Activated T-helper 1 cell treated with Interleukin-2 at 50 U/mL for 16 hours (primary cell): ENCODE measurements at places on chromosomes 4 and X.

DNA sequence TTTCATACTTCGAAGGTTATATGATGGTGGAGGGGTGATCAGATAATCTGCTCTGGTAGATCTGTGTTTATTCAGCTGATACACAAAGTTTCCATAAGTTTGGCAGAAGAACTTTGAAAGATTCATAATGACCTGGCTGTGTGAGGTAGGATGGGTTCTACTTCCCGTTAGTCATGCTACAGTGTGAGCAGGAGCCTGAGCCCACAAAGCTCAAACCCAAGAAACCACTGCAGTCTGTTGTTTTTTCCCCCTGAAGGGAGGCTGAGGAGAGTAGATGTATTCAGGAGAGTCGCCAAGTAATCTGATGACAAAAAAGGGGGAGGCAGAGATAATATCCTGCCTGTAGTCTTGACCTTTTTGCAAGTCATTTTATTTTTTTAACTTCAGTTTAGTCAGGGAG lies 52.8 kb upstream of the PPP3CA start:
- no peak for DNase-seq

GRCh38 chrX:68697465-68698125 lies 50.1 kb downstream of the STARD8 start:
- no peak for DNase-seq

DNA sequence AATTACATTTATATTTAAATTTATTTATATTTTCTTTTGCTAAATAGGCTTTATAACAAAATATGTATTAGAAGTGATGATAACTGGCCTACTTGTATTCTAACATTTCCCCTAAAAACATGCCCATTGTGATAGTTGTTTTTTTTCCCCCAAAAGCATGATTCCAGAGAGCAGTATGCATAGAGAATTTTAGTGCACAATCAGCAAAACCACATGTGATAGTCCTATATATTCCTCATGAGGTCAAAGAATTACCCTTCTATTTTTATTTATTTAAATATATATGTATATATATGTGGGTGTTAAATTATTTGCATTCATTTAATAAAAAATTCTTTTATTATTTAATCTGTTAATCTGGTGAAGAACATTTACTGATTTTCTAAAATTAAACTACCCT lies 78.2 kb upstream of the TLL1 start:
- no peak for DNase-seq

GRCh38 chr4:85720735-85721134 lies 245.8 kb downstream of the ARHGAP24 start:
- DNase-seq: no peak

DNA sequence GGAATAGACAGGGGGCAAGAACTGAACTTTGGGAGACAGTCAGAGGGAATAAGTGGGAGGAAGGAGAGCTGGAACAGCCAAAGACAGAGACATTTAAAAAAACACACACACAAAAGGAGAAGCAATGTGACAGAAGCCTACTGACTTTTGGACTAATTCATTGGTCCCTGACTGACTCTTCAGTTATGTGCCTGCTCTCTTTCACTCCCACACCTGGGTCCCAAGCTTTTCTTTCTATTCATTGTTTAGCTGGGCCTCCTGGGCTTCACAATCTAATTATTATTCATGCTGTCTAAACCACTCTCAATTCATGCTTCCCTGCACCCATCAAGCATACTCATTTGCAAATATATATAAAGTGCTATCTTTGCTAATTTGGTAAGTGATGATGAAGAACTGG lies 139.2 kb upstream of the IRS4 start:
- no peak for DNase-seq

- DNase-seq: no peak
Measured at GRCh38 chrX:152817078-152817764, 13.3 kb downstream of the CETN2 start.

DNA sequence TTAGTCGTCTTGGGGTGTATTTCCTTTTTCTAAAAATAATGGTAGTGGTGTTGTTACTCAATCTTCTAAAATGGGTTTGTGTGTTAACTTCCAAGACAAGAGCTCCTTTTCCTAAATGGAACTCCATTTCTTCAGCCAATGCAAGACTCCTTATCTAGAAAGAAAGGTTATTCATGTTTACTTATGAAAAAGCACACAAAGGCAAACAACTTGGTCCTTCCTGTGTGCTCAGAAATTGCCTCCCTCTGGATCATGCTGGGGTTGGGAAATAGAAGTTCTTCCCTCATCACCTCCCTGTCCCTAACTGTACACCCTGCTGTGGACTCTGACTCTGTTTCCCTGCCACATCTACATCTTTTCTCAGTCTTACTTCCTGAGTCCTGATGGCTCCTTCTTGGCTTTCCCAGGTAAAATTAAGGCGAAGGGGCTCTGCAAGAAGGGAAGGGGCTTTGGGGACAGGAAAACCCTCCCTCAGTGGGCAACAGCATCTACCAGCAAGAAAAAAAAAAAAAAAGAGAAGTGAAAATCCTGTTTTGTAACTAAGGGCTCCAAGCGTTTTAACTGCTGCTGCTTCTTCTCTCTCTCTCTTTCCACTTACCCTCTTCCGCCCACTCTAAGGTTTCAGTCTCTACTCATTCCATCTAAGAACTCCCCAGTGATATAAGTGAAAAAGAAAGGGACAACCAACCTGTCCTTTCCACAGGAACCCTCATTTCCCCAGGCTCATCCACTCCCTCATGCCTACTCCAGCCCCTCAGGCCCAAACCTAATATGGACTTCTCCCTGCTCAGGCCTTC lies 19.8 kb upstream of the TASL start:
- no peak for DNase-seq

DNA sequence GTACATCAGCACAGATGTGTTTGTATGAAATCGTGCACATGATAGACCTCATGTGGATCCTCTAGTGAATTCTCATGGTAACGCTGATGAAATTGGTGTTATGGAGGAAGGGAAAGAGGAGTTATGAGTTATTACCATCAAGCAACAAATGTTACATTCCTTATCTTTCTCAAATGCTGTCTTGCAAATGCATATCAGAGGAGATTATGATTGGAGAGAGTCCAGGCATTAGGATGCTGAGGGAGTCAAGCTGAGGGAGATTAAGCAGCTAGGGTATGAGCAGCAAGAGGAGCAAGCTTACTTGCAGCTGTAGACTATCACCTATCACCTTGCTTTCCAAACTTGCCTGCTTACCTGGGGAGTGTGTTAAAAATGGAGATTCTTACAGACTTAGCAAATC lies 36.8 kb upstream of the SFRP2 start:
- no peak for DNase-seq

- DNase-seq: no peak
Measured at GRCh38 chrX:55787063-55787462, 69.5 kb downstream of the RRAGB start.

DNA sequence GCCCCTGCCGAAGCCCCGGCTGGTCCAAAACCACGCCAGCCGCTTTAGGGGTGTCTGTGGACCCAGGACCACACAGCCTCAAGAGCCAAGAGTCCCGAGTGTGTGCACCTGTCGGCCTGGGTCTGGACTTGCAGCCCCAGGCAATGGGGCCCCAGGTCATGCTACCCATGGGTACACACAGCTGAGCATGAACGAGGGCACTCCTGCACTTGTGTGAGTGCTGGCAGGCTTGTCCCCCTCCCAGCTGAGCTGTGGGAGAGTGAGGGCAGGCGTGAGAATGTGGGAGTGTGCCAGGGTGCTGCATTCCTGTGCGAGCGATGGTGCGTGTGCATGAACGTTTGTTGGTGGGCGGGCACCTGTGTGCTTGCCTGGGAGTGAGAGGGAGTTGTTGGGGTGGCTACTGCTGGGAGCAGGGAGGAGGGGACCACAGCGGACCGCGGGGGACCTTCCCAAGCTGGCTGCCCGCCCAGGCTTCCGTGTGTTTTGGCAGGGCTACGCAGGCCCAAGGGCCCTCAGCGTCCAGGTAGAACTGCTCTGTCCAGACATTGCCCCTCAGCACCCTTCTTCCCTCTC lies 30.8 kb downstream of the BLOC1S4 start:
- DNase-seq: no peak

DNA sequence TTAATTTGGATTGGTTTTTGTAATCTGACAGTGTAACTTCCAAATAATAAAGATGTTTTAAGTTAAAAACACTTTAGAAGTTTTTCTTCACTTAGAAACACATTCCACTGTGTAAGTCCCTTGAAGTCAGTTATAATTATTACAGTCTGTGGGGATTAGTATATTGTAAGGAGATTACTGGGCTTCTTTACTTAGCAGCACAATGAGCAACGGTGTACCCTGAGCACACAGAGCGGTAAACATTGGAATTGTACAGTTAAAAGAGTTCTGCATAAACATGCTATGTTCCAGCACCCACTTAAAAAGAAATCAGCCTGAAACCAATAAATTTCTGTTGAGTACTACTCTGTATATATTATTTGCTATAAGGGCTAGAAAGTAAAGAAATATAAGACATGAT lies 44.3 kb downstream of the CCSER1 start:
- no peak for DNase-seq

GRCh38 chrX:39935411-39936064 lies 162.2 kb downstream of the BCOR start:
- no peak for DNase-seq

- DNase-seq: no peak
Measured at GRCh38 chrX:28576117-28576516, 11.1 kb upstream of the IL1RAPL1 start.

DNA sequence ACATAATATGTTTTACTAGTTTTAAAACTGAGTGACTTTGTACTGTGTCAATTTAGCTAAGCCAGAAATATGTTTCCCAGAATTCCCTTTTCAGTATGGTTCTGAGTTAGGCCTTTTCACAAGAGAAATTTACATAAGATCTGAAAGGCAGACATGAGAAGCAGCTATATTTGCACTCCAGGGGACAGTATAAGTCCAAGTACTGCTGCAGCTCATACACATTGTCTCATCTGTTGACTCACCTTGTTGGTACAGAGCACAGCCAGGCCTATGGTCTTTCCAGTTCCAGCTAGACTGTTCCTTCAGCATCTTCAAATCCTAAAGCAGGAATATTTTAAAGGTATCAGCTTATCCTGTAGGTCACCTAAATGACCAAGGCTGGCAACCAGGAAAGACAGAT lies 53.5 kb downstream of the BMP3 start:
- no peak for DNase-seq

- no peak for DNase-seq
Measured at GRCh38 chr4:179584101-179584500, 2141.9 kb upstream of the AGA start.

GRCh38 chr4:152344001-152344400 lies 191.9 kb downstream of the FBXW7 start:
- DNase-seq: no peak

- no peak for DNase-seq
Measured at GRCh38 chrX:10538831-10539230, 81.6 kb downstream of the MID1 start.

DNA sequence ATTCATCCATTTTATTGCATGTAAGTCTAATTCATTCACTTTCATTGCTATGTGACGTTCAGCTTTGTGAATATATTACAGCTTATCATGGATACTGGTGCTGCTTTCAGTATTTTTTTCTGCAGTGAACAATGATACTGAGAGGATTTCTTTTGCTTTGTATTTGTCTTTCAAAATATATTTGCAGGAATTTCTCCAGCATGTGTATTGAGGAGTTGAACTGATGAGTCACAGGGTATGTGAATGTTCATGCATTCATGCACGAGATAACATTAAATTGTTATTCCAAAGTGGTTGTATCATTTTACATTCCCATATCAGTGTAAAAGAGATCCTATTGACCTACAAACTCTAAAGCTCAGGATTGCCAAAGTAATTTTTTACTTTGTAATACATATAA lies 283.8 kb upstream of the ARSJ start:
- DNase-seq: no peak

DNA sequence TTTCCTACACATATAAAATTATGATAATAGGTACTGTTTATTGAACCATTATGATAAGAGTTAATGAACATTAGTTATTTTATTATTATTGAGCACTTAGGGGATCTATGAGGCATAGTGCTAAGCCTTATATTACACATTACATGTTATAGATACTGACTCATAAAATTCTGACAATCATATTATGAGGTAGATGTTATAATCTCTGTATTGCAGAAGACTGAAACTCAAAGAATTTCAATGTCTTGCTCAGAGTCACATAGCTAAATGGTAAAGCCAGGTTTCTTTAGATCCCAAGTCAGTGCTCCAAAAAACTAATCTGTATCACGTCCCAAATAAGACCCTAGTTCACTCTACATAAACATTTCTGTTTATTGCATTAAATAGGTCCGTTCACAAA lies 207.2 kb upstream of the CNKSR2 start:
- DNase-seq: no peak

DNA sequence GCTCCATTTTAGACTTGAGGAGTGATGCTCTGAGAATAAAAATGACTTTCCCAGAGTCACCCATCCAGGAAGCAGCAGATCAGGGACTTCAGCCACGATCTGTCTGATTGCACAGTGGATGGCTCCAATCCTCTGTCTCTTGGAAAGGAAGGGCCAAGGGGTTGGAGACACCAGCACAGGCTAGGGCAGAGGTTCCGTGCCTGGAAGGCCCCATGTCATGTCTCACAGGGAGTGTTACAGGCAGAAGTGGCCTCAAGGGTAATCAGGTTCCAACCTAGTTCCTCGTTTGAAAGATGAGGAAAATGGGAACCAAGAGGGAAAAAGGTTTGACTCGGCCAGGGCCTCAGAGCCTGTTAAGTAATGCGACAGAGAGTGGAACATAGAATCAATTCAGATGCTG lies 160.0 kb downstream of the EFNB1 start:
- no peak for DNase-seq

- DNase-seq: no peak
Measured at GRCh38 chr4:38980903-38981676, 51.1 kb downstream of the TMEM156 start.

- DNase-seq: no peak
Measured at GRCh38 chrX:72280321-72280845, 3.3 kb upstream of the RPS4X start.

DNA sequence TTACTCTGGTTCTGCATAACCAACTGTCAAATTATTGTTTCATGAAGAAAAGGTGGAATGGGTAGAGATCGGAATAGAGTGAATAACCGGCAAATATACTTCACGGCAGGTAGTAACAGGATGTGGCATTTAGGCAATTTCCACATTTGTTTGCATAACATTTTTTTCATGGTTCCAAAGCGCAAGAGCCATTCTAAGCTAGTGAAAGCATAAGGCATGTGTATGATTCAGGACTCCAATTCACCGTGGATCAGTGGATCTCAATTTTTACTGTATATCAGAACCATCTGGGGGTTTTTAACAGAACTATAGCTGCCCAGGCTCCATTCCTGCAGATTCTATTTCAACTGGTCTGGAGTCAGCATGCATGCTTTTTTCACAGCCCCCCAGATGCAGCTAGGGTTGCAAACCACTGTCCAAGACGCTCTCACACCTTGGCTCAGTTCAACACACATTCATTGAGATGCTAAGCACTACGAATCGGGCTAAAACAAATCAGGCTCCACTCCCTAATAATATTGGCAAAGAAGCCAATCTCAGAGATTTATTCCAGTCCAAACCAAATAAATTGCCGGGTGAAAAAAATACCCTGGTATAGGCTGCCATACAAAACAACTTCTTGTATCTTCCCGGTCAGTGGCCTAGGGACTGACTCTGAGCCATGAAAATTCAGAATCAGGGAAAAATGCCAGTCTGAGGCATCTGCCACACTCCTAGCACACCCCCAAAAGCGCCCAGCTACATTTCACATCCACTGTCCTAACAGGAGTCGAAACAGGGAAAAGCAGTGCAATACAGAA lies 30.0 kb downstream of the AFAP1 start:
- DNase-seq: no peak

GRCh38 chrX:17552044-17552650 lies 177.1 kb downstream of the NHS start:
- DNase-seq: no peak

- DNase-seq: no peak
Measured at GRCh38 chr4:71487344-71487920, 148.6 kb downstream of the SLC4A4 start.

- no peak for DNase-seq
Measured at GRCh38 chrX:70479922-70480659, 35.5 kb downstream of the DLG3 start.
